ENCODE measurements at places on chromosomes 13 and 19.

GRCh38 chr13:90393408-90393807 is 954.1 kb upstream of the MIR17HG start:
- no peaks in the 10 kb centered on the region for H3K4me1 ChIP-seq
- DNase-seq, result no peak
- H3K27me3 ChIP-seq, result no peaks in the 10 kb centered on the region
- no peak overlapping the region for H3K27ac ChIP-seq

DNA sequence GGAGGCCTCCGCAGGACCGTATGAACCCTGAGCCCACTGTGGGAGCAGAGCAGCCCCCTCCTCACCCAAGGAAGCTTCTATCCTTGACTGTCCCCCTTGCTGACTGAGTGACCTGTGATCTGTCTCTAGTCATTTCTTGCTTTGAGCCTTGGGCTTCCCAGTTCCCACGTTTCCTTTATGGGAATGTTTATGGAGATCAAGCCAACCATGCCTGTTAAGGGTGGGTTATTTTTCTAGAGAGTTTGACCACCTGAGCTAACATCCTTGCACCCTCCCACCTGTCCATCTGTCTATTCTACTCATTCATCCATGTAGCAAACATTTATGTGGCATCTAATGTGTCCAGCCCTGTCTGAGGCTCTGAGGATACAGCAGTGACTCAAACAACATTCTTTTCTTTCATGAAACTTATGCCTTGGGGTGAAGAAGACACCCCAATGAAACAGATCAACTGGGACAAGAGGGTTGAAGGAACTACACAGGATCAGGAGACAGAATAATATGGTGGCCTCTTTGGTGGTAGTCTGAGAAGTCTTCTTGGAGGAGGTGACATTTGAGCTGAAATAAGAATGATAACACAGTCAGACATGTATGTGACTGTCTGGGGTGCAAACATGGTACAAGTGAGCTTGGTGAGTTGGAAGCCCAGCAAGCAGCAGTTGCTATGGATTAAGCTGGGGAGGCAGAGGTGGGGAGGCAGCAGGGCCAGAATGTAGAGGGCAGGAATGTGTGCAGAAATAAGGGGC is 30.5 kb downstream of the CERS4 start:
- H3K36me3 ChIP-seq, result peaks cover 11% of the 10 kb centered on the region
- H3K27ac ChIP-seq, result peak overlapping the region; percentile 87
- H3K27me3 ChIP-seq, result no peaks in the 10 kb centered on the region
- no peak for DNase-seq

DNA sequence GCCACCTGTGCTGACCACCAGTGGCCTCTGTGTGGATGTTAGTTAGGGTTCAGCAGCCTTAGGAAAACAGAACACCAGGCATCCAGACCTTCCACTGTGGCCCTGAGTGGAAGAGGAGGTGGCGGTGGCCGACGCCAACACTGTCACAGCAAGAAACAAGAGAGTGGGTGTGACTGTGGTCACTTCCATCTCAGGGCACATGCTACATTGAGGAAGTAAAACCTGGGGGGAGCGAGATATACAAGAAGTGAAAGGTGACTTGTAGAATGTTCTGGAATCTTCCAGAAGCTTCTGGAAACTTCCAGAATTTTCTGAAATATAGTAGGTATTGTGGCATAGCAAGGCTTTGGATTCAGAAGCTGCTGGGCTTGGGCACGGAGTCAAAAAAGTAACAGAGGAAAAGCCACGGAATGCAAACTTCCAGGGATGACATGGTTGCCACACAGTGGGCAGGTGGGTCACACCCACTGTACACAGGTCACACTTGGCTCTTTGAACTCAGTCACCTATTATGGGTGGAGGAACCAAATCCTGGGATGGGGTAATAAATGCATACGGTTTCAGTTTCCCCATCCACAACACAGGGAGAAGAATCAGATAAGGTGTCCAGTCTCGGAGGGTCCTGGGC is 24.3 kb downstream of the GNG7 start:
- peaks cover 12% of the 10 kb centered on the region for H3K27me3 ChIP-seq
- H3K4me1 ChIP-seq, result no peaks in the 10 kb centered on the region
- H3K4me3 ChIP-seq, result no peak overlapping the region
- peak overlapping the region; percentile 41 for H3K27ac ChIP-seq

GRCh38 chr19:44961821-44962220 is 6.6 kb downstream of the CLPTM1 start:
- H3K36me3 ChIP-seq, result no peaks in the 10 kb centered on the region
- no peaks in the 10 kb centered on the region for H3K27me3 ChIP-seq
- H3K4me3 ChIP-seq, result no peak overlapping the region
- no peak overlapping the region for H3K27ac ChIP-seq

DNA sequence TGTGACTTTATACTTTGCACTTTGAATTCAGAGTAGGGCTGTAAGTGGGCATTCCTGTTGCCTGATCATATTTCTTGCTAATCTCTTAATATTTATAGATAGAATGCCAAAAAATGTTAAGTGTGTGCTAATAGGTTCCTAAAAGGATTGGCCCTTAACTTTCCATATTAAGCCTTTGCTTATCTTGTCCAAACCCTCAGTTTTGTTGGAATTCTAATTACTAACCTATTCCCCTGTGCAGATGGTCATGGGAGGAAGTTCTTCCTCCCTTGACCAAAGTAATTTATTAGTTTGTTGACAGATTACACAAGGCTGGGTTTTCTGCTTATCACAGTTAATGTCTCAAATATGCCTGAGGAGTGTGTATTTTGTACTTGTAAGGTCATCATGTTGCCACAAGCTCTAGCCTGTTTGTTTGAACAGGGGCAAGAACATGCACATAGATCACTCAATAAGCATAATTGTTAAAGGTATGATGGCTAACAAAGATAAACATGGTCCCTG is 541.1 kb upstream of the SPRY2 start:
- no peak overlapping the region for H3K27ac ChIP-seq
- H3K4me3 ChIP-seq, result no peak overlapping the region
- peaks cover 20% of the 10 kb centered on the region for H3K27me3 ChIP-seq
- no peak for DNase-seq
- peaks cover 4% of the 10 kb centered on the region for H3K4me1 ChIP-seq

DNA sequence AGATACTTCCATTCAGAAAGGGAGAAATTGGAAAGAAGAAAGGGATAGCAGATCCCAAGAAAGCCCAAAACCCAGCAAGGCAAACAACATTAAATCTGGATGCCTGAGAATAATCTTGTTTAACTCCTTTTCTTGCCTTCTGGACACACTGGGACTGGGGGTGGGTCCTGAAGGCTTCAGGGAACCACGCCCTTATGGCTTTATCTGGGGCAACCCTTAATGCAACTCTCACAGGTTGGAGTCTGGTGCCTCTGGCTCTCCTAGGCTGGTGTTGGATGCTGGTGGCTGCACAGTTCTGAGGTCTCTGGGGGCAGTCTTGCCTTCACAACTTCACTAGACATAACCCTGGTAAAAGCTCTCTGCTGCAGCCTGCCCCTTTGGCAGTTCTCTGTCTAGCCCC is 27.9 kb downstream of the PAN3 start:
- peaks cover 32% of the 10 kb centered on the region for H3K4me1 ChIP-seq
- H3K27me3 ChIP-seq, result no peaks in the 10 kb centered on the region
- no peak for DNase-seq
- no peak overlapping the region for H3K4me3 ChIP-seq
- no peak overlapping the region for H3K27ac ChIP-seq

DNA sequence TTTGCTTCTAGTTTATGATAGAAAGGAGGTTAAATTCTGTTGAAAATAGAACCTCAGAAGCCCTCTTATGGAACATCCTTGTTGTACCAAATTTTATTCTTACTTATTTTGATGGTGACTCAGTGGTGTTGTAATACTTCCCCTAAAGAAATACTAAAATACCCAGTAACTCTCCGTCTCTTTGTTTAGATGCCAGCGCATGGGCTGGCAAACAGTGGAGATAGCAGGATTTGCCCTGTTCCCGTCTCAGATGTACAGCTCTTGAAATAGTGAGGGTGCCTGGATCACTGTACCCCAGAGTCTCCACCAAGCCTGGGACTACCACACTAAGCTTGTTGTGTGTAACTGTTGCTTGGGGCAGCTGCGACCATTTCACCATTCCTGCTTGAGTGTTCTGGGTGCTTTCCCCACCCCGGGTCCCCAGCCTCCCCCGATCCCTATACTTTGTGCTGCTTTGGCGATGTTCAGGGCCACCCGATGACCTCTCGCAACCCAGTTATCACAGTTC is 67.0 kb upstream of the TEX29 start:
- no peak overlapping the region for H3K27ac ChIP-seq
- no peaks in the 10 kb centered on the region for H3K27me3 ChIP-seq
- peaks cover 21% of the 10 kb centered on the region for H3K36me3 ChIP-seq
- no peak for DNase-seq

GRCh38 chr13:77099415-77099814 is 72.5 kb upstream of the FBXL3 start:
- H3K4me1 ChIP-seq, result no peaks in the 10 kb centered on the region
- H3K36me3 ChIP-seq, result peaks cover 17% of the 10 kb centered on the region
- no peak overlapping the region for H3K27ac ChIP-seq

- H3K27ac ChIP-seq, result no peak overlapping the region
- DNase-seq, result no peak
- no peak overlapping the region for H3K4me3 ChIP-seq
- peaks cover 20% of the 10 kb centered on the region for H3K4me1 ChIP-seq
Observed at GRCh38 chr19:1090731-1091543, 4.2 kb downstream of the POLR2E start.

DNA sequence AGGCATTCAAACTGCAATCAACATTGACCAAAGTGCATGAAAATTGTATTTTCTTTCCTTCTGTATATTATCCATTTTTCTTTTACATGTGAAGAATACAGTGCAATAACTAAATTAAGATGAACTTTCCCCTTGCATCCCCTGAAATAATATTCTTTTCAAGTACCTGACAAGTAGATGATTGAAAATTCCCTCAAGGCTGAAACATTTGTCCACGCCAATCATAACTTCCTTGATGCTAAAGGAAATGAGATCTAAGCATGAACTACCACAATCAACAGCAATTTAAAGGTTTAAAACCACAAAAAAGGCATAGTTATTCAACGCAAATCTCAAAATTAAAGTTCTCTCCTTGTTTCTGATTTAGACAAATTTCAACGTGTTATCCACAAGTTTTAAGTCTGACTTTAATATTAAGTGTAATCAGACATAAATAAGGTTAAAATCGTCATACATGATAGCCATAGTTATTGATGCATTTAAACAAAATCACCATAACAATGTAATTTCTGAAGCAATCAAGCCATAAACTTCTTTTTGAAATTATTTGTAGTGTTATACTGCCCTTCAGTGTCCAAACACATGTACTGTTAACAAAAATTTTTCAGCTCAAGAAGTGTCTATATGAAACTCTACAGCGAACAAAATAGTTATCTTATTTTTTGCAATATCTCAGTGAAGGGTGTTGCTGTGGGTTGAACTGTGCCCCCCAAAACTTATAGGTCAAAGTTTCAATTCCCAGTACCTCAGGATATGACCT is 169.5 kb downstream of the DCLK1 start:
- no peaks in the 10 kb centered on the region for H3K36me3 ChIP-seq
- no peak overlapping the region for H3K4me3 ChIP-seq

DNA sequence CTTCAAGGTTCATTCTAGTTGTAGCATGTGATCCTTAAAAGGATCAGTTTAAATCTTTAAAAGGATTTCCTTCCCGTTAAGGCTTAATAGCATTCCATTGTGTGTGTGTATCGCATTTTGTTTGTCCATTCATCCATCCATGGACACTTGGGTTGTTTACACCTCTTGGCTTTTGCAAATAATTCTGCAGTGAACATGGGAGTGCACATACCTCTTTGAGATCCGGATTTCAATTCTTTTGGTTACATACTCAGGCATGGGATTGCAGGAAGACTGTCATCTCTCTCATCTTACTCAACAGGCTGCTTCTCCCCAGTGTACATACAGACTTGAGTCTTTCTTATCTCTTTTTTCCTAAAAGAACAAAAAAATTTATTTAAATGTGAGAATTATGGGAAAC is 1.2 kb downstream of the RNF113B start:
- H3K27ac ChIP-seq, result no peak overlapping the region
- peaks cover 21% of the 10 kb centered on the region for H3K27me3 ChIP-seq
- no peaks in the 10 kb centered on the region for H3K36me3 ChIP-seq

- no peaks in the 10 kb centered on the region for H3K36me3 ChIP-seq
- no peak for DNase-seq
- H3K4me3 ChIP-seq, result no peak overlapping the region
- peaks cover 4% of the 10 kb centered on the region for H3K27me3 ChIP-seq
Observed at GRCh38 chr13:41398494-41399170, 58.7 kb upstream of the RGCC start.

DNA sequence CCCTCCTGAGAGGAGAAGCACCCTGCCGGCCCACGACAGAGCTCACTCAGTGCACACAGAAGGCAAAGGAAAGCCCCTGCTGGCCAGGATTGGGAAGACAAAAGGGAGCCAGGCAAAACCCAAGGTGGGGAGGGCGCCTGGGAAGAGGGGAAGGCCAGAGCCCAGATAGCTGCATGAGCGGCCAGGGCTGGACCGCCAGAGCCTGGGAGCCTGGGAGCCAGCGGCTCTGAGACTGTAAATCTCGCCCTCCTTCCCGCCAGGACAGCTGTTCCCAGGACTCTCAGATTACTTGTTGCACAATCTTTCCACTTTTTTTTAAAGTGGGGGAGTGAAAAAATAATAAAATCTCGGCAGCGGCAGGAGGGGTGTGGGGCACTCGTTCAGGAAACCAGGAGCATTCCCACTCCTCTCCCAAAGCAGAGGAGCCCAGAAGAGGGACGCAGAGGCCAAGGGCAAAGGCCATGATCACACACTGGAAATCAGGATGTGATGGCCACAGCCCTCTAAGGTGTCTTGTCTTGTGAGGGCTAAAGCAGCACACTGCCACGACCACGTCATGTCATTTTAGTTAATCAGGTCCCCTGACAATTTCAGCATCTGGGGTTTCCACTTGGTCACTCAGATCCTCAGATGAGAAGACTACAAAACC is 19.6 kb upstream of the EPHX3 start:
- no peaks in the 10 kb centered on the region for H3K27me3 ChIP-seq
- peaks cover 9% of the 10 kb centered on the region for H3K4me1 ChIP-seq
- peaks cover 6% of the 10 kb centered on the region for H3K36me3 ChIP-seq
- no peak overlapping the region for H3K27ac ChIP-seq
- no peak for DNase-seq

DNA sequence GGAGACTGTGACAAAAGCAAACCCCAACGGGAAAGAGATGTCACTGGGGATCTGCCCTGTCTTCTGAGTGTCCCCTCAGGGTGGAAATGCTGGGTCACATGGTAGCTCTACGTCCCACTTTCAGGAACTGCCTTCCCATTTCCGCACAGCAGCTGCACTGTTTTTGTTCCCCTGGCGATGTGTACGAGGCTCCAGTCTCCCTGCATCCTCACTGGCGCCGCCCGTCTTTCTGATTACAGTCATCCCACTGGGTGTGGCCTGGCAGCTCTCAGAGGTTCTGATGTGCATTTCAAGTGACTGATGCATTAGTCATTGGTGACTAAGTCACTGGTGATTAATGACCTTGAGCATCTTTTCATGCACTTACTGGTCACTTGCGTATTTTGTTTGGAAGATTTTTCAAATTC is 21.2 kb downstream of the PCID2 start:
- no peaks in the 10 kb centered on the region for H3K27me3 ChIP-seq
- H3K4me3 ChIP-seq, result peak overlapping the region; percentile 76
- peaks cover 51% of the 10 kb centered on the region for H3K4me1 ChIP-seq
- H3K36me3 ChIP-seq, result peaks cover 38% of the 10 kb centered on the region
